ENCODE measurements at places on chromosomes 16 and 17. TPM values are rescaled to one million over a fixed set of nuclear protein-coding genes. Genes with fewer than 3 reads are reported as not detected.

- H3K36me3 ChIP-seq: no peaks in the 10 kb centered on the region
- H3K27ac ChIP-seq: no peak overlapping the region
- H3K4me3 ChIP-seq: no peak overlapping the region
- no peak for DNase-seq
Measured at GRCh38 chr16:25812215-25812614, 120.5 kb downstream of the HS3ST4 start.

Gene TPSB2
- total RNA-seq: not detected

DNA sequence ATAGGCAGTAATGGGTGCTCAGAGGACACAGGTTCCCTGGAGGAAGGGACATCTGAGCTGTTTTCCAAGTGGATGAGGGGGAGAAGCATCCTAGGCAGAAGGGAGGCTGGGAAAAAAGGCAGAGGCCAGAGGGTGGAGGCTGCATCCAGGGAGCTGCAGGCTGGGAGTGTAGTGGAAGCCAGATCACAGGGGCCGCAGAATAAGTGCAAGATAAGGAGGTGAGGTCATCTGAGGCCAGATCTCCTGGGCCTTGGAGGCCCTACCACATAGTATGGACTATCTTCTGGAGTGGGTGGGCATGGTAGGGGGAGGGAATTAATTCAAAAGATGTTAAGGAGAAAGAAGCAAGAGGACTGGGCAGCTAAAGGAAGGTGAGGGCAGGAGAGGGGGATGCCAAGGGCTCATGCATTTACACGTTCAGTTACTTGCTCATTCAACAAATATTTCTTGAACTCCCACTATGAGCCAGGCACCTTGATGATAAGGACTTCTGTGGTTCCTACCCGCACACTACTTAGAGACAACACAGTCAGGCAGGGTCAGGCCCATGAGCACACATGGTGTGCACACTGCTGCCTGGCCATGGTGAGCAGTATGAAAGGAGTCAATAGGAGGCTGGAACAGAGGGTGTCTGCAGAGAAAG lies 2.4 kb upstream of the RIPOR1 start:
- DNase-seq: no peak
- H3K4me3 ChIP-seq: no peak overlapping the region
- H3K36me3 ChIP-seq: no peaks in the 10 kb centered on the region

GRCh38 chr16:24203675-24204074 lies 52.5 kb upstream of the CACNG3 start:
- H3K4me3 ChIP-seq: no peak overlapping the region
- no peak overlapping the region for H3K27ac ChIP-seq
- no peaks in the 10 kb centered on the region for H3K27me3 ChIP-seq
- no peak for DNase-seq
- H3K4me1 ChIP-seq: no peaks in the 10 kb centered on the region

DNA sequence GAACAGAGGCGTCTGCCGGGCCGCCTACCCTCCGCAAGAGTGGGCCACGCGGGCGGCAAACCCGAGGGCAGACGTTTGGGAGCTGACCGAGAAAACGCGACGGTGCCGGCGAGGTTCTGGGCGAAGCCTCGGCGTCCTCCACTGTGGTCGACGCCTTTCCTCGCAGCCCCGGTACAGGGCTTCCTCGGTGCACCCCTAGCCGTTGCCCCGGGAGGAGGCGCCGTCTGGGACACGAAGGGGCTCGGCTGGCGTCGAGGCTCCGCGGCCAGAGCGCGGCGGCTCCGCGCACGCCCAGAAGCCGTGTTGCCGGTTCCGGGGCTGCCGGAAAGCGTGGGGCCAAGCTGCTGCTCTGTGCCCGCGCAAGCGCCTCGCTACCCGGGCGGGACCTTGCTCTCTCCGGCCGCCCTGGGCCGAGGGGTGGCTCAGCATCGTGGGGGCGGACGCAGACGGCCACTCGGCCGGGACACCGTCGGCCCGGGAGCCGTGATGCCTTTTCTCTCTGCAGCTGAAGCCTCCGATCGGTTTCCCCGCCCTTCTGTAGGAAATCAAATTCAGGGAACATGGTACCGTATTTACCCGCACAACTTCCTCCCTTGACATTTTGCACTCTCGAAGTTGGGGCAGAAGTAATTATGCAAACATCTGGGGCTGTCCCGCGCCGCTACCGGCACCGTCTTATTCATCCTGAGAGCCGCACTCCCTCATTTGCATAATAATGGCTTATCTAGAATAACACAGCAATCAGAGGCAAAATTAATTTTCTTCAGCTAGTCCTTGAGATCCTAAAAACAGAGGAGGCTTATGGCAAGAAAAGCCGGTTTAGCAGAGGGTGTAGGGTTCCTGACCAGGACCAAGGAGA lies 7.3 kb upstream of the CBX8 start:
- no peak overlapping the region for H3K27ac ChIP-seq
- peaks cover 6% of the 10 kb centered on the region for H3K4me1 ChIP-seq
- no peak for DNase-seq
- H3K36me3 ChIP-seq: no peaks in the 10 kb centered on the region
- peaks cover 95% of the 10 kb centered on the region for H3K27me3 ChIP-seq
- no peak overlapping the region for H3K4me3 ChIP-seq

Gene PRAC1
- not detected for total RNA-seq

DNA sequence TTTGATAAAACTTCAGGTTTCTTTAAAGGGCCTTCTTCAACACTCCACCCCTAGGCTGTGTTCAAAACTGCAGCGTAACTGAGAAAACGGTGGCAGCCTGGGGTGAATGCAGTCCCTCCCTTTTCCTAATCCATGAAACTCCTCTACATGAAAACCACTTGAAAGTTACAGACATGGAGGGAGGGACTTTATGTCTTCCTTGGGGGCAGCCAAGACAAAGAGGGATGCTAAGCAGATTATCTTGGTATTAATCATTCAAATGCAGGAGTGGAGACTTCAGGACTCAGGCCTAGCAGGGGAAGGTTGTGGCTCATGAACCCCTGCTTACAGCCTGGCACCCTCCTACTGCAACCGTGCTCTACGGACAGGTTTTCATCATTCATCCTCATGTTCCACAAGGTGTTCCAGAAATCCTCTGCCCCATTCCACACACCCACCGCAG lies 46.8 kb downstream of the RNF112 start:
- DNase-seq: no peak
- H3K27ac ChIP-seq: no peak overlapping the region
- no peak overlapping the region for H3K4me3 ChIP-seq
- H3K4me1 ChIP-seq: peaks cover 9% of the 10 kb centered on the region
